ENCODE measurements at places on chromosomes 1 and 21. TPM values are rescaled to one million over a fixed set of nuclear protein-coding genes. Genes with fewer than 3 reads are reported as not detected.

- no peak for DNase-seq
Observed at GRCh38 chr1:170149241-170149640, 3.5 kb downstream of the NTMT2 start.

DNA sequence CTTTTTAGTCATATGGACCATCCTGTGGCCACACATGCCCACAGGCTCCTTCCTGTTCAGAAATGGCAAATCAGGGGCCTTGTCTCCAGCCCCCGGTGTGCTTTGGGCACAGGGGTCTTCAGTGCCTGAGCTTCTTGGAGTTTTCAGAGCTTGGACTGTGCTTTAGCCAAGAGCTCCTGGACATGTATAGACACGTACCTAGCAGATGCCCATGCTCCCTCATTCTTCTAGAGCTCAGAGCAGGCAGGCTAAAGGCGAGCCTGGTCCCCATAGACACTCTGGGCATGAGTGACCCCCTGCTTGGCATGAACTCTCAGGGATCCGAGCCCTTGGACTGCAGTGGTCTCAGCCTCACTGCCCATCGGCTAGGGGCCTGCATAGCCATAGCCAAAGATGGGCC is 106.8 kb downstream of the EPHB2 start:
- DNase-seq = no peak

DNA sequence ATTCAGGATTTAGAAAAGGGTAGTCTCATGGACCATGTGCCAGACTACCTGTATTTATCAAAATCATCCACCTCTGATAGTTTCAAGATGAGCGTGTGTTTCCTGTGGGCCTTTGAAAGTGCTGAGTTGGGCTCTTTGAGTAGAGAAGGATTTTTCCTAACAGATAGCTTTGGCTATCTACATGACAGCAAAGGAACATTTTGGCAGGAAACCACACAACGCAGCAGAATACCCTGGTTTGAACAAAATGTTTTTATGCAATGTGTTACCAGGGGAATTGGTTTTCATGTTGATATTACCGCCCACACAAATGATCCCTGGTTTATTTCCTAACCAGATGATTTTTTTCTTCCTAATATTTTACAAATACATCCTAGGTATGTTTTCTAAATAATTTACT is 431.4 kb downstream of the NEGR1 start:
- peak; percentile 45 for DNase-seq

DNA sequence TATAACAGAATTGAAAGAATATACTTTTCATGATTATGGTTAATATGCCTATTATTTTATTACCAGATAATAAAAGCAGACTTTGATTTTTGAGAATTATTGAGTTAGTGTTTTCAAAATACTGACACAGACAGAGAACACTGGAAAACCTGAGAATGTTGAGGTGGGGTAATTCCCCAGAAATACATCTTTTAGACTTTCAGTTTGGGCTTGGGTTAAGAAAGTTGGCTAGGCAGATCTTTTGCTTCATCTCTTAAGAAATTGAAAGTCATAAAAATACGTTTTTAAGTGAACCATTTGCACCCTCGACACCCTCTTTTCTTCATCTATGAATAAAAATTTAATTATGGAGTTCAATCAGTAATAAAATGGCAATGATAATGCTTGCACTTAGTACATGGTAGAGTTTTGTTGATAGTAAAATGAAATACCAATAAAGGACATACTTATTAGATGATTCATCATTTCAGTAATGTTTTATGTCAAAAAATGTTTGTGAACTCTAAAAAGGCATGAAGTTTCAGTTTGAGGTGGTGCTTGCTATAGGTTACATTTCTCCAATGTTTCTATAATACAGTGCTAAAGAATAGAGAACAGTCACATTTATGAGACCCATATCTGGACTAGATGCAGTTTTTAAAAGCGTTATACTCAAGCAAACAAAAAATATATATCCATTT is 1.9 kb upstream of the SAMSN1 start:
- DNase-seq = no peak

- peak; percentile 20 for DNase-seq
Observed at GRCh38 chr1:211829343-211830054, 1.1 kb downstream of the LPGAT1 start.

DNA sequence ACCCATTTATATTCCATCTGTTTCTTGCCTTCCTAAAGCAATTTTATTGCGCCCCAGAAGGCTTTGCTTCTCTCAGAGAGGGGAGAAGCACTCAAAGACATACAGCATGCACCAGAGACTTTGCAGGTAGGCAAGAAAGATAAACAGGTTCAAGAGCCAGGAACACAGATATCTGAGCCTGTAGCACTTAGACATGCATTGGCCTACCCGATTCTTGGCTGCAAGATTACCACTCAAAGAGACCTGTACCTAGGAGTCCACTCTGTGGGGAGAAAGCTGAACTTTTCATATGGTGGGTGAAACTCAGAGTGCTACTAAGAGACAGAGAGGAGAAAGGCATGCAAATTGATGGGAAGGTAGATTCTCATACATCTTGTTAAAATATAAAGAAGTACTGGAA is 609.4 kb upstream of the PKN2 start:
- no peak for DNase-seq

- peak; percentile 40 for DNase-seq
Observed at GRCh38 chr1:218394416-218394815, 49.3 kb downstream of the TGFB2 start.

GRCh38 chr1:76269155-76269554 is 194.6 kb downstream of the ST6GALNAC3 start:
- DNase-seq = peak; percentile 88

DNA sequence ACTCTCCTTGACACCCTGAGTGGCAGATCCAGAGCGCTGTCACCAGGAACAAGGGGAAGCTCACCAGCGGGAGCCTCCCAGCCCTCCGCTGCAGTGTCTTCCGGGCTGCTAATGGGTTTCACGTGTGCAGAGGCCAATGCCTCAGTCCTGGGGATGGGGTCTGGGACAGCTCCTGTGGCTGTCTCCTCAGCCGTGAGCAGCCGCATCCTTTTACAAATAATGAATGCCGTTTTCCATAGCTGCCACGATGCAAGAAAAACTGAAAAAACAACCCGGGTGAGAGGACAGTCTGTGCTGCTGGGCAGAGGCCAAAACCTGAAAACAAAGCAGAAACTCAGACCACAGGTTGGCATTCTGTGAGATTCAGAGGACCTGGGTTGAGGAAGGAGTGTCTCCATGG is 212.2 kb upstream of the RAB4A start:
- no peak for DNase-seq

- no peak for DNase-seq
Observed at GRCh38 chr21:44084496-44085241, 22.5 kb upstream of the PWP2 start.

DNA sequence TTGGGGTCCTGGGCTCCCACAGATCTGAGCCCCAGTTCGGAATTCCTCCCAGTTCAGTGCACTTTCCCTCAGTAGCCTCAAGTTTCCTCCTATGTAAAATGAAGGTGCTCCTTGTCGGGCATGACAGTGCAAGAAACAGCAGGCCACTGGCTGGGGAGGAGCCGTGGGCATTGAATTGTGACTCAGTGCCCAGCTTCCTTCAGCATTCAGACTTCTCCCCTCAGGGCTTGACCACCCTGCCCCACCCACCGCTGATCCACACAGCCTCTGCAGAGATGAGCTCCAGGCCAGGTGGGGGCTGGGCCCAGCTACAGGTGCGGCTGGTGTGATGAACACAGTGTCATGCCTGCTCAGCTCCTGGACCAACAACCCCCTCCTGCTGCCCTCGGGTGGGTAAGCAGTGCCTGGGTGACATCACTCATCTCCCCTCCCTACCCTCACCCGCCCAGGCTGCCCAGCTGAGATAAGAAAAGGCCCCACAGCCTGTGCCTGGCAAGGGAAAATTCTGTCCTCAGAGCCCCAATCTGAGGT is 4.9 kb downstream of the MOB3C start:
- no peak for DNase-seq

DNA sequence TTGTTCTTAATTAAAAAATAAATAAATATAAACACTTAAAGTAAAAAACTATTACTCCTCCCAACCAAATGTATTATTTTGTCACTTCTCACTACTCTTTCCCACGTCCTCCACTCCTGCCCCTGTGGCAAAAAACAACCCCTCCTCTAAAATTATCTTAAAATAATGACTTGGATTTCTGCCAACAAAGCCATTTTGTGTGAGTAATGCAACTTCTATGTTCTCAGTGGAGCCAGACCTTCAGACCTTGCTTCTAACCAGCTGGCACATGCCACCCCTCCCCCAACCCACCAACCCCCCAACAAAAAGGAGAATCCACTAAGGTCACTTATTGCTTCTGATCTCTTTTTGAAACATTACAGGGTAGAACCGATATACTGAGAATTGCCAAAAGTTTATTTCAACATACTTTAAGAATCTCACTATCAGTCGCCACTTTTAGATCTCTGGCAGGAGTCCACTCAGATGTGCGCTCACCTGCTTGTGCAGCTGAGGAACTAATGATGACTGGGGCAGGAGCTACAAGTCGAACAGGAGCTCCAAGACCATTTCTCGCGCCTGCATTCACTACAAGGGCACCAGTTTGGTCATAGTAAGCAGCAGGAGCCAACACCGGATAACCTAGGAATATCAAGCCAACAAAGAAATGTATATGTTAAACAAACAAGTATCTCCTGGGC is 58.3 kb upstream of the SDC3 start:
- DNase-seq = peak; percentile 74

GRCh38 chr1:63984930-63985290 is 211.1 kb downstream of the ROR1 start:
- peak; percentile 28 for DNase-seq

DNA sequence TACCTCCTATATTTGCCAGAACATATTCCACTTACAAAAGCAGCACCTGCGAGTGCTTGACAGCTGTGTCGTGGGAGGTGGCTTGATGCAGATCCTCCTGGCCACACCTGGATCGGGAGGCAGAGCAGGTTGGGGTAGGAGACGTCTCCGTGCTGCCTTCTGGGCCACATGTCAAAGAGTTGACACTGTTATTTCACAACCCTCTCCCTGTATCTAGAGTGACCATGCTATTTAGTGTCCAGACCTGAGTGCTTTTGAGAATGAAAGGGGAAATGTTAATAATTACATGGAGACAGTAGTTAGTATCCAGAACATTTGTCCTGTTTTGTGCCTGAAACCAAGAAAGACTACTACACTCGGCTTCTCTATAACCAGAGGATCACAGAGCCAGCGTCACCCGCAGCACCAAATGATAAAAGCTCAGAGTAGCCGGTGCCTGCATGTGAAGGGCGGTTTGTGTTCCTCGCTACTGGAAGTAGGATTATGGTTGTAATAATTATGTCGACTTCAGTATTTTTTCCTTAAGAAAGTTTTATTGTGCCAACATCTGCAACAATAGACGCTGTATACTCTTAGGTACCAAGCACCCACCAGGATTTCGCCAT is 77.1 kb downstream of the GALNT2 start:
- DNase-seq = no peak

DNA sequence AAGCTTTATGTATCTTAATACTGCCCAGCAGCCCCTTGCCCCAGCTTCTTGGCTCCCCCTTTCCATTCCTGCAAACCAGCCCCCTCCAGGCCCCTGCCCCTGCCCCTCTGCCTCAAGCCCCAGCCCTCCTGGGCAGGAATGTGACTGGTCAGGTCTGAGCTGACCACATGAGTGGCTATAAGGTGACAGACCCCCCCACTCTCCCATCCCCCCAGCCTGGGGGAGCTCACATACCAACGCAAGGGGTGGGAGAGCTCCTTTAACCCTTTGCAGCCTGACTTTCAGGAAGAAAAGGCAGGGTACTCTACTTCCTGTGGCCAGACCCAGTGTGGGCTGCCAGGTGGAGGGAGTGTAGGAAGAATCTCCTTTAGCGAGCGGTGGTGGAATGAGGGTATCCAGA is 33.2 kb downstream of the AHDC1 start:
- no peak for DNase-seq

- DNase-seq = peak; percentile 65
Observed at GRCh38 chr1:185917646-185918045, 183.5 kb downstream of the HMCN1 start.

GRCh38 chr1:161935264-161935663 is 88.4 kb downstream of the OLFML2B start:
- DNase-seq = no peak

GRCh38 chr1:86382878-86383277 is 13.2 kb downstream of the ODF2L start:
- DNase-seq = peak; percentile 48

DNA sequence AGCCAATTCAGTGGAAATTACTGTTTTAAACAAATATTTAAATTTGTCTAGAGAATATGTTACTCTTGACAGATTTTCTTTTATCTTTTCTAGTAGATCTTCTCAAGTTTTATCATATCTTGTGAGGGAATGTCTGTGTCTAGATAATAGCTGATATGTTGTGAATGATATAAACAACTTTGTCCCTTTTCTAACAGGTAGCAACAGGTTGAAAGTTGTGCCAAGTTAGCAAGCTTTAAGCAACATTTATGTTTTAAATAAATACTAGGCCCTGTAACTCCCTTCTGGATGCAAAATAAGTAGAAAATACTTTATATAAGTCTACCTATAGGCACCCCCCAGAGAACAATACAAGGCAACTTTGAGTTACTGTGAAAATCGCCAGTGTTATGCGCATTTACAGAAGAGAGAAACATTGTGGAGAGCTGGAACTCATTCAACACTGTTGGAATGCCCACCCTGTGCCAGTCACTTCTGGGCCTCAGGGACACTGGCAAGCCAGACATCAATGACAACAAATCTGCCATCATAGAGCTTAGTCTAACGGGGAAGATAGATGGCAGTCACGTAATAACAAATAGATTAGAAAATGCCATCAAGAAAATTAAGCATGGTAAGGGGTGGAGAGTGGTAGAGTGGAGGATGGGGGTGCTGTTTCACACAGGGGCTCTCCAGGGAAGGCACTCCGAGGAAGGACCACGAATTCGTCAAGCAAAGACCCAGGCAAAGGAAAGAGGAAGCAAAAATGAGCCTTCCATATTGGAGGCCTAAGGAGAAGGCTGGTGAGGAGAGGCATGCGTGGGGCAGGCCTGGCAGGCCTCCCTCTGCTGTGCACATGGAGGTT is 4.4 kb downstream of the MAP3K21 start:
- no peak for DNase-seq

DNA sequence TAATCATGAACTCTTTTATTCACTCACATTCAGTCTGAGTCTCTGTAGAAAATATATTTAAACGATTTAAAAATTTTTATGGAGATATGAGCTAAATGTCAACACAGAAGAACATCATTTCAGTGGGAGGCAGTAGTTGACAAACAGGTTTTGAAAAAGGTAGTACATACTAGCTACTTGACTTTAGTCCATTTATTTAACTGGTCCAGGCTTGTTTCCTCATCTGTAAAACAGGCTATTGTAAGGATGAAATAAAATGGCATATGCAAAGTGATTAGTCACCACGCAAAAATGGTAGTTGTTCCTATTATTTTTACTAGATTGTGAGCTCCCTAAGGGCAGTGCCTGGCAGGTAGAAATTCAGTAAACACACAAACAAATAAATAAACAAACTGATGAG is 75.2 kb downstream of the NTPCR start:
- no peak for DNase-seq

- peak; percentile 74 for DNase-seq
Observed at GRCh38 chr1:97070376-97070775, 348.8 kb downstream of the PTBP2 start.

CFHR3 gene
- 0.26 TPM for total RNA-seq

RPS6KA1 gene
- total RNA-seq = 2.6 TPM

MAGI3 gene
- total RNA-seq = 9.2 TPM

Measured in fibroblast of lung (primary cell).